ENCODE measurements at places on chromosomes 13 and 19.
A peak's percentile ranks its signal among the peaks of the same experiment; 100 is the strongest.

DNA sequence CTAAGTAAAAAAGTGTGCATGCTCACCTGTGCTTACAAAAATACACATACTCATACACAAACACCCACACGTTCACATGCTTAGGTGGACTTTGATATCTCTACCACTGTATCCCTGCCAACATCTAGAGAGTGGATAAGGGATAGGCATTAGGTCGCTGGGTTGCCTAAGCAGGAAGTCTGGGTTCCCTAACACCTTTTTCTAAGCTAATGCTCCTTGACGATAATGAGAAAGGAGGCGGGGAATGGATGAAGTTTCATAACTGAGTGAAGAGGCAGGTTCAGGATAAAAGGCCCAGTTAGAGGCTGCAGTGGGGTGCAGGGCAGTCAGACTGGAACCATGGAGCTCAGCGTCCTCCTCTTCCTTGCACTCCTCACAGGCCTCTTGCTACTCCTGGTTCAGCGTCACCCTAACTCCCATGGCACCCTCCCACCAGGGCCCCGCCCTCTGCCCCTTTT, 41.9 kb upstream of the CYP2A7 start:
- DNase-seq = no peak

- no peak for DNase-seq
These were observed 125.5 kb upstream of the TRPC4 start for GRCh38 chr13:37995092-37995491.

GRCh38 chr13:29676941-29677452, 81.5 kb upstream of the SLC7A1 start:
- no peak for DNase-seq

- no peak for DNase-seq
These were observed 21.6 kb downstream of the RAB20 start for GRCh38 chr13:110539894-110540293.

GRCh38 chr13:25042151-25042865, 53.6 kb upstream of the PABPC3 start:
- DNase-seq = no peak

- no peak for DNase-seq
These were observed 9.5 kb downstream of the IL17D start for GRCh38 chr13:20713014-20713376.

DNA sequence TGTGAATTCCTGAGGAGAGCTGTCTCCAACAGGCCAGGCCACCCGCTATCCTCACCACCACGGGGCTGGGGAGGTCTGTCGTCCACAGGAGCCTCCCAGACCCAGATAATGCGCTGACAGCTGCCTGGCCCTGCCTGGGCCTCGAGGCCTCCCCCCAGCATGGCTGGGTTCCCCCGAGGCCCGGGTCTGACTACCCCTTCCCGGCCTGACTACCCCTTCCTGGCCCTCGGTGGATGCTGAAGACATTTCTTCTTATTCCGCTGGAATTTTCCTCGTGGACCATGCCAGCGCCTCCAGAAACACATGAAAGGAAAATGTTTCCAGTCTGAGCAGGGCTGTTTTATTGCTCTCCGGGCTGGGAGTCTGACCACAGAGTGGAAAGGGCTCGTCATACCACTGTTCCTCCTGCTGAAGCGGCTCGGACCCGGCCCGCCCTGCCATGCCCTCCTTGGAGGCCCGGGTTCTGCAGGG, 16.8 kb upstream of the COMP start:
- DNase-seq = no peak

GRCh38 chr13:69069554-69070133, 1038.0 kb upstream of the ATXN8OS start:
- no peak for DNase-seq

DNA sequence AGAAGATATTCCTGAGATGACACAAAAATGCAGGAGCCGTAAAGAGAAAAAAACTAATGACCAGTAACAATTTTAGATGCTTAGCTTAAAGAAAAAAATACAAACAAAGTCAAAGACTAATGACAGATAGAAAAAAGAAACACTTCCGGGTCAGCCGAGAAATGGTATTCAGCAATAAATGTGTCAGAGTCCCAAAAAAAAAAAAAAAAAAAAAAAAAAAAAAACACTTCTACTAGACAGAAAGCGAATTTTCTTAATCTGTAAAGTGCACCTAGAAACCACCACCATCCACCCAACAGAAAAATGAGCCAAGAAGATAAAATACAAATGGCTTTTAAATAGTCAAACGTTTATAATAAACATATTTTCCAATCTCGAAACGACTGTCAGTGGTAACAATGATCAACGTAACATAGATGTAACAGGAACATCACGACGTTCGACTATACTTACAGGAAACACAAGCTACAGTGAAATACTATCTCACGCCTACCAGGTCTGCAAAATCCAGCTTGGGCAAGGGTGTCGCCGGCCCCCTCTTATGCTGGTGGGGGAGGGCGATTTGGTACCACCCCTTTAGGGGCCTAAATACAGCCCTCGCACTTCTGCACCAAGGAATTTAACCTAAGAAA, 10.6 kb downstream of the ABHD17A start:
- DNase-seq = no peak

GRCh38 chr19:11268783-11269267, 6.5 kb upstream of the DOCK6 start:
- DNase-seq = no peak

DNA sequence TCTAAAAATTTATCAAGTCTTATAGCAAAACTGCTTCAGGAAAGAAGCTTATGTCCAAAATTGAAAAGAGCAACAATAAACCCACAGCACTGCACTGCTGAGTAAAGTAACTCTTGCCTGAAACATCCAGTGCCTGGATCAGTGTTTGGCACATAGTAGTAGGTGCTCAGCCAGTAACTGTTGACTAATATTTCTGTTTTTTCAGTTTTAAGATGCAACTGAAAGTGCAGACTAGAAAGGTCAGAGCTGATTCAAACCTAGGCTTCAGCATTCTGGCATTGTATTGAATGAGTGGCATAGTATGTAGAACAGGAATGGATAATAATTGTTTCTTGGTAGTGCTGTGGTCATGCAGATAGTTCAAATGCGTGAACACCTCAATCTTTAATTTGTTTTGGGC, 67.6 kb downstream of the UBL3 start:
- DNase-seq = no peak

- no peak for DNase-seq
These were observed 25.2 kb downstream of the MARK4 start for GRCh38 chr19:45276284-45276687.

DNA sequence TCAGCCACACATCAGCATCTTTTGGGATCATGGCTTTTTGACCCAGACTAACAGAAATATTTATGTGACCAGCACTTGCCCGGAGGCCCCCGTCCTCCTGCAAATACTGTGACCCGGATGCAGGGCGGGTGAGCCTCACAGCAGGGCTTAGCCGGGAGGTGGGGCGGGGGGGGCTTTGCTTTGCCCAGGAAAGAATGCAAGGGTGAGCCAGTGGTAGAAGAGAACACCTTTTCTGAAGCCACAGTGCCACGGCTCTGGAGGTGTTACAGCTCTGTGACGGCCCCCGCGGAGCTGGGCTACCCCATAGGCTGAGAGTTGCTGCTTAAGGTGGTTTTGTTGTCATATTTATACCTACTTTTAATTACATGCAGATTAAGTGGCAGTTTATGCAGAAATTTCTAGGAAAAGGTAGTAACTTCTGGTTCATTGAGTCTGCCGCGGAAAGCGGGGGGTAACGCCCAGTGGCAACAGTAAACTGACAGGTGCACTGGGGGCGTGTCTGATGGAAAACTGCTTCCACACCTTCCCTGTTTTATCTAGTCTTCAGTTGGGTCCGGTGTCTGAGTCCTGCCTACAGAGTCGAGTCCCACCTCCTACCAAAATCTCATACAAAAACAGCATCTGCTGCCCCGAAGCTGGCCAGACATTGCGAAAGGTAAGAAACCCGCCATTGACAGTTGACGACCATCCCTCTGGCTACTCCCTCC, 187.9 kb downstream of the TEX29 start:
- DNase-seq = no peak

DNA sequence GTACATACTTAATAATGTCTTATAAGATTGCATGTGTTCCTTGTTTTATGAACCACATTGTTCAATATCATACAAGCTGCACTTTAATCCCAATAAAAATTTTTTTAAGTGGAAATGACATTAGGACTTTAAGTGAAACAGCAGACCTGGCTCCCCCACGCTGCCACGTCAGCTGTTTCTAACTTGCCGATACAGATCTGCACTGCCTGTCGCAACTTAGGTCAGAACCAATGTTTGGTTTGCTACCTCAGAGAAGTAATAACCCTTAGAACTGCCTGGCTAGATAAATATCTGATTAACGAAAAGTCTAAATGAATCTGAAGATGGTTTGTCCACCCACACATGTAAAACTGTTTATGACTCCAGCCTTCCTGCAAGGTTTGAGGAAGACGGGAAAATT, 327.5 kb upstream of the DACH1 start:
- DNase-seq = no peak

GRCh38 chr19:33627962-33628839, 6.4 kb downstream of the CHST8 start:
- no peak for DNase-seq

- no peak for DNase-seq
These were observed 18.8 kb upstream of the TMEM255B start for GRCh38 chr13:113740286-113740556.

- DNase-seq = no peak
These were observed 1.3 kb upstream of the KLK8 start for GRCh38 chr19:51002542-51003311.

DNA sequence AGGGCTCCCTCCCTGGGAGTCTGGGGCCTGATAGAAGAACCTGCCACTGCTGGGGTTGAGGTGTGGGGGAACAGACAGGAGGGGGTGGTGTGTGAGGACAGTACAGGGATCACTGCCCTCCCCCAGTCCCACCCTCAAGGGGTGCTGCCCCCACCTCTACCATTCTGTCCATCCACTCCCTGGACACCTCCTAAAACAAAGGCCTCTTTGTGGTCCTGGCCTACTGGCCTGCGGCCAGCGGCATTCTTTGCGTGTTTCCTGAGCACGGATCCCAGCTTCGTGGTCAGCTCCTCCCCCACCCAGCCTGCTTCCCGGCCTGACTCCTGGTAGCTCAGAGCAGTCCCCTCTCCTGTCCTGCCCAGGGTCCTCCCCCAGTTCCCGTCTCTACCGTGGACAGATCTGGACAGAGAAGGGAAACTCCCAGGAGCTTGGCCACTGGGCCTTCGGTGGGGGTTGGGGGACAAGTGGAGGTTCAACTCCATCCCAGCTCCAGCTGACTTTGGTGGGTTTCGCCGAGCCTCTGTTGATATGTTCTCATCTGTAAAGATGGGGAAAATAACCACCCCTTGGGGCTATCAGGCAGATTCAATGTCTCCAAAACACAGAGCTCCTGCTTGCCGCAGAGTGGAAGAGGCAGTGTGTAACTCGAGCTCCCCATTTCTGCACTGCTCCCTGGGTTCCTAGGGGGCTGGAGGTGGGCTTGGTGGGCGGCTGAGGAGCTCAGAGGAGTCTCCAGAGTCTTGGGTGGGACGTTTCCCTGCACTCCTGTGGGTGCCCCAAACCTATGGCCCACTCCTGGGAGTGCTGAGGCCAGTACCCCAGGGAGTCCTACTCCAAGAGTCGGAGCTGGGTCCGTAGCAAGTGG, 48.7 kb downstream of the LYL1 start:
- no peak for DNase-seq

DNA sequence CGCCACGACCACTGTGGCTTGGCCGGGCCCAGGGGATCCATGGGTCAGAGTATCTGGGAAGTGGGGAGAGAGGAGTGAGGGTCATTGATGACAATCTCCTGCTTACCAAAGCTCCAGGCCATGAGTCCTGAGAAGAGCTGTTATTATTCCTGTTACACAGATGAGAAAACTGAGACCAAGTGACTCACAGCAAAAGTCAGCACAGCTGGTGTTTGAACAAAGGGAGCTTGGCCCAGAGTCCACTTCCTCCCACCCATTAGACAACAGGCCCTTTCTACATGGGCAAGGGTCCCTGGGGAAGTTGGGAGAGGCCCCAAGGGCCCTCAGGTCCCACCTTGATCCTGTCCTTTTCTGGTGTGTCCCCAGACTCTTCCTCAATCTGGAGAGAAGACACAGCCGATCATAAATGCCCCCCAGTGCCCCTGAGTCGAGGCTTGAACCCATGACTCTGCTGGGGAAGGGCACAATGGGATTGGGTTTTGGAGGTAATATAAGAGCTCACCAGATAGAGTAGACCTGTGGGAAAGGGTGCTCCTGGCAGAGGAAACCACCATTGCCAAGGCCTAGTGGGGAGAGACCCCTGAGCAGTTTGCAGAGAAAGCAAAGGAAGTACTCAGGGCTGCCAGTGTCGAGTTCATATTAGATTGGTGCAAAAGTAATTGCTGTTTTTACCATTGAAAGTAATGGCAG, 6.8 kb downstream of the FUT6 start:
- DNase-seq = no peak

- DNase-seq = peak; percentile 85
These were observed 8.1 kb upstream of the SEMA6B start for GRCh38 chr19:4567584-4568071.

DNA sequence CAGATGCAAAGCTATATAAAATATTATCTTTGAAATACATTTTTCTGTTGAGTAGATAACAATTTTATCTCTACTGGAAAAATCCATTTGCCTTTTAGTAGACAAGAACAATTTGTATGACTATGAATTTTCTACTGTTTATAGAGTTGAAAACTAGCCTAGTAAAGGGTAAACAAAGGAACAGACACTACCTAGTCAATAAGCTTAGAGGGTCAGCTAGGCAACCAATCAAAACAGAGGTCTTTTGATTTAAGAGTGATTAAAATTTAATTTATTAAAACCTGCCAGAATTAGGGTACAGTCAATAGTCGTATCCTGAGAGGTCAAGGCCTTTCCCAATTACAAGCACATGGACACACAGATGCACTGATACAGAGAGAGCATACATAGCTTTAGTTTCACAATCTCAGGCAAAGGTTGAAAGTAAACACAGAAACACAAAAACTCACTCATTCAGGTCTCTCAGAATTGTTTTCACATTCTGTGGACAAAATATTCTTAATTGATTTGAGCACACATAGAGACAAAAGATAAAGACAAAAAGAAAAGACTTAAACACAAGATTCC, 24.5 kb upstream of the GPC6 start:
- DNase-seq = no peak

DNA sequence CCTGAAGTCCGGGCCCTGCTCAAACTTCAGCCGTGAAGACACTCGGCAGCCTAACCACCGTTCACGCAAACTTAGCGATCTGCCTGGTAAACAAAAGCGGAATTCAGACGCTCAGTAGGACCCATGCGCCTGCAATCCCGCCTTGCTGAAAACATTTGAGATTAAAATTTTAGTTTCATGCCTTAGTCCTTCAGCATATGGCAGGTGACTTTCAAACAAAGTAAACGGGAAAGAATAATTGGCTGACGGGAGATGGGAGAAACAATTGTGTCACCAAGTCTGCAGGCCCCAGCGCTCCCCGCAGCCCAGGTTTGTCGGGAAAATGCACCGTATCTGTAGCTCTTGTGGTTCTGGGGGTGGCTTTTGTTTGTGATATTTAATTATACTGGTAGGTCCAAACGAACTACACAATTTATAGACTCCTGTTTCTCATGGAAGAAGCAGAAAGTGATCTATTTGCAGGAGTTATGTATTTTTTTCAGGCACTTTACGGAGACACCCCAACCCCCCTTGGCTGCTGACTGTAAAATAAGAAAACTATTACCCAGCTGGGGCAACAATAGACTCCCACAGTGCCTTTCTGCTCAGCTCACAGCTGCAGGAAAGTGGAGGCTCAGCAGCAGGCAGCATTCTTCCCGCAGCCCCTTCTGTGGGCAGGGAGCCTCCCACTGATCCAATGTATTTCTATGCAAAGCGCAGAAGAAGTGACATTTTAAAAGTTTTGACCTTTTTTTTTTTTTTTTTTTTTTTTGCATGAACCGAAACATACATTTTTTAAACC, 94.8 kb downstream of the SOX1 start:
- peak; percentile 37 for DNase-seq

Measured in activated effector memory CD4-positive, alpha-beta T cell treated with anti-CD3 and anti-CD28 coated beads, Interleukin-2, amount 50 U/mL, for 16 hours (primary cell).